Activated CD4-positive, alpha-beta T cell treated with anti-CD3 and anti-CD28 coated beads, Interleukin-2, amount 10 ng/mL, durations not matched to agents 7 days and 5 days (primary cell): ENCODE measurements at places on chromosomes 7 and 10.

GRCh38 chr7:3069771-3070449, 26.2 kb upstream of the CARD11 start:
- peaks cover 34% of the 10 kb centered on the region for H3K36me3 ChIP-seq
- peak overlapping the region; percentile 74 for H3K27ac ChIP-seq
- no peaks in the 10 kb centered on the region for H3K27me3 ChIP-seq
- no peak for DNase-seq
- H3K4me1 ChIP-seq = peaks cover 61% of the 10 kb centered on the region

DNA sequence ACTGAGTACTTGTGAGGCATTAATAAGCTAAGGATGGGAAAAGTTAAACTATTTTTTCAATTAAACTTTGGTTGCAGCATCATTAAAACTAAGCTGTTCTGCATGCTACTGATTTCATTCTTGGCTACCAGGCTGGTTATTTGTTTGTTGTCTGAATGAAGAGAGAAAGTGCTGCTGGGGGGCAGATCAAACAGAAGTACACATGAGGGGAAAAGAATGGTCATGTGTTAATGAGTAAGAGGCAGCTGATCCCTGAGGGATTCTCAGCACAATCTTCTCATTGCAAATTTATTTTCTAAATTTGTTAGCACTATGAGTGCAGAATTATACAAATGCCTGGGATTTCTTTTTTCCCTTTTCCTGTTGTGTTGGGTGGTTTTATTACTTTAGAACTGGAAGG, 213.2 kb upstream of the HPS1 start:
- H3K4me1 ChIP-seq = no peaks in the 10 kb centered on the region
- H3K27ac ChIP-seq = no peak overlapping the region
- H3K36me3 ChIP-seq = no peaks in the 10 kb centered on the region

DNA sequence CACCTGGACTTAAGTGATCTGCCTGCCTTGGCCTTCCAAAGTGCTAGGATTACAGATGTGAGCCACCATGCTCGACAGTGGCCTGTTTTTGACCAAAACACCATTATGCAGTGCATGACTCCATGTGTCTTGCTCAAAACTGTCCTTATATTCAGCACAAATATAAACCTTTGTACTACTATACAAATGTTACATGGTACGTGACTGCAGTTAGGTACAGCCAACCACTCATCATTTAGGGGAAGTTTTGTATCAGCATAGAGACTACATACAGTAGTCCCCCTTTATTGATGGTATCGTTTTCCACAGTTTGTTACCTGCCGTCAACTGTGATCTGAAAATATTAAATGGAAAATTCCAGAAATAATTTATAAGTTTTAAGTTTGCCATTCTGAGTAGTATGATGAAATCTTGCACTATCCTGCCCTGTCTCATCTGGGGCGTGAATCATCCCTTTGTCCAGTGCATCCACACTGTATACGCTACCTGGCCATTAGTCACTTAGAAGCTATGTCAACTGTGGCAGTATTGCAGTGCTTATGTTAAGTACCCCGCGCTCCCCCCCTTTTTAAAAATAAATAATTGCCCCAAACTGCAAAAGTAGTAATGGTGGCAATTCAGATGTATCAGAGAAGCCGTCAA, 23.3 kb upstream of the ZNF282 start:
- H3K36me3 ChIP-seq = peaks cover 32% of the 10 kb centered on the region
- no peak overlapping the region for H3K27ac ChIP-seq
- no peak overlapping the region for H3K4me3 ChIP-seq
- H3K27me3 ChIP-seq = no peaks in the 10 kb centered on the region
- H3K4me1 ChIP-seq = peaks cover 6% of the 10 kb centered on the region

DNA sequence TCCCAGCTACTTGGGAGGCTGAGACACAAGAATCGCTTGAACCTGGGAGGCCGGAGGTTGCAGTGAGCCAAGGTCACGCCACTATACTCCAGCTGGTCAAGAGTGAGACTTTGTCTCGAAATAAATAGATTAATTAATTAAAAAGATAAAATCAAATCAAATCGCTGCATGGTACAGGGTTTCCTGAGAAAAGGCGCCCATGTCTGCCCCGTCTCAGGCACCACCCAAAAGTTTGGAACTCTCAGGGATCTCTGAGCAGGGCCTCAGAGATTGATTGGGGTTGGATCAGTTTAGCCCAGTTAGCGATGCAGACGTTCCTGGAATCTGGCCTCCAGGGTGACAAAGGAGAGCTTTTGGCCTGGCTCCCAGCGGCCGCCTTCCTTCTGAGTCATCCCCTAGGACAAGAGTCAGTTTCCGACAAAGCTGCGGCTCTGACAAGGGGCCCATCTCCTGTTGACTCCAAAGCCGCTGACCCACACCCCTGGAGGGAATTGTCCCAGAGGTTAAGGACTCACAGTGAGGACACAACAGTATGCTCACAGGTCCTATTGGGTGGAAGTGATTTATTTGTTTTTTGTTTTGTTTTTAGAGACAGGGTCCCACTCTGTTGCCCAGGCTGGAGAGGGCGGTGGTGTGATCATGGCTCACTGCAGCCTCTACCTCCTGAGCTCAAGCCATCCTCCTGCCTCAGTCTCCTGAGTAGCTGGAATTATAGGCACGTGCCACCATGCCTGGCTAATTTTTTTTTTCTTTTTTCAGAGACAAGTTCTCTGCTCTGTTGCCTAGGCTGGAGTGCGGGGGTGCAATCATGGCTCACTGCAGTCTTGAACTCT, 6.8 kb downstream of the ORAI2 start:
- DNase-seq = no peak
- no peak overlapping the region for H3K4me3 ChIP-seq
- no peaks in the 10 kb centered on the region for H3K27me3 ChIP-seq
- H3K27ac ChIP-seq = no peak overlapping the region

GRCh38 chr10:93742633-93743349, 14.9 kb upstream of the LGI1 start:
- H3K36me3 ChIP-seq = no peaks in the 10 kb centered on the region
- H3K27me3 ChIP-seq = peaks cover 12% of the 10 kb centered on the region
- no peak for DNase-seq
- H3K4me3 ChIP-seq = no peak overlapping the region

DNA sequence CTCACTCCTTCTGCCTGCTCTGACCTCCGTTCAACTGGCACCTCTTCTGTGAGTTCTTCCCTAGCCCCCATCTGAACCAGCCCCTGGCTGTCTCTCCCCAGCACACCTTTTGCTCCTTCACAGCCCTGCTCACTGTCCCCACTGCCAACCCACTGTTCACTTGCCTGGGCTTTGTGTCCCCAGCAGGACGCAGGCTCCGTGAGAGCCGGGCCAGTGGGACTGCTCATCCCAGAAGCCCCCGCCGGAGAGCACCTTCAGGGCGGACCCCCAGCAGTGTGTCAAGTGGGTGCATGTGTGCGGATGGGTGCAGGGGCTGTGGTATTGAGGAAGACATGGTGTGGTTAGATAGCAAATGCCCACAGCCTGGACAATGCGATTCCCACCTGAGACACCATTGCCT, 148.4 kb upstream of the RNF32 start:
- no peak for DNase-seq
- H3K27me3 ChIP-seq = peaks cover 2% of the 10 kb centered on the region
- H3K4me3 ChIP-seq = no peak overlapping the region
- H3K4me1 ChIP-seq = no peaks in the 10 kb centered on the region

- H3K27me3 ChIP-seq = peaks cover 21% of the 10 kb centered on the region
- peaks cover 6% of the 10 kb centered on the region for H3K4me1 ChIP-seq
- no peak overlapping the region for H3K27ac ChIP-seq
Observed at GRCh38 chr10:118459642-118460193, 117.6 kb upstream of the FAM204A start.
